M059J (cell line): ENCODE measurements at places on chromosomes 7 and 10.

- DNase-seq = peak; percentile 20
Measured at GRCh38 chr10:14502431-14502830, 171.7 kb upstream of the FRMD4A start.

DNA sequence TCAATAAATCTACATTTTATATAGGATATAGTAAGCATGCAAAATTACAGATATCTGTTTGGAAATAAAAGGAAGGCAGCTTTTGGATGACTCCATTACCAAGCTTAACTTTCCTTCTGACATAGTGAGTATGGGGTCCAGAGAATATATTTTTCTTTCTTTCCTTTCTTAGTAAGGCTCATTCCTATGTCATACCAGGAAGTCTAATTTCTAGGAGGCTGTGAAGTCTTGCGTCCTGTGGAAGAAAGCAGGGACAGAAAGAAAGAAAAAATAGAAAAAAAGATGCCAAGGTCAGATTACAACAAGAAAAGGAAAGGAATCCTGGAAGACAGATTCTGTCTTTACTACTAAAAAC lies 36.3 kb downstream of the AKR1C8 start:
- no peak for DNase-seq

DNA sequence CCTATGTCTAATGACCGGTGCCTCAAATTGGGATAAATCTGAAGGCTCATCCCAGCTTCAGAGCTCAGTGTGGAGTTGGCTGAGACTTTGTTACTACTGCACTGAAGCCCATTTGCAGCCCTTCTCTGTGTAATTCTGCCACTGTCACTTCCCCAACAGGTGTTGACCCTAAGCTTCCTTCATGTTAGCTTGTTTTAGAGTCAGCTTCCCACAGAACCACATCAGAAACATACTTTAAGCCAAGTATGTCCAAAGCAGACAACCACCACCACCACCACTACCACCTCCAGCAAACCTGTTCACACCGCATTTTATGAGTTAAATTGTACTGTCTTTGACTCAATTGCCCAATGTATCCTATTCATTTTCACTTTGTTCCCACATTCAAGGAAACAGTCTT lies 25.2 kb upstream of the GNAT3 start:
- DNase-seq = no peak

DNA sequence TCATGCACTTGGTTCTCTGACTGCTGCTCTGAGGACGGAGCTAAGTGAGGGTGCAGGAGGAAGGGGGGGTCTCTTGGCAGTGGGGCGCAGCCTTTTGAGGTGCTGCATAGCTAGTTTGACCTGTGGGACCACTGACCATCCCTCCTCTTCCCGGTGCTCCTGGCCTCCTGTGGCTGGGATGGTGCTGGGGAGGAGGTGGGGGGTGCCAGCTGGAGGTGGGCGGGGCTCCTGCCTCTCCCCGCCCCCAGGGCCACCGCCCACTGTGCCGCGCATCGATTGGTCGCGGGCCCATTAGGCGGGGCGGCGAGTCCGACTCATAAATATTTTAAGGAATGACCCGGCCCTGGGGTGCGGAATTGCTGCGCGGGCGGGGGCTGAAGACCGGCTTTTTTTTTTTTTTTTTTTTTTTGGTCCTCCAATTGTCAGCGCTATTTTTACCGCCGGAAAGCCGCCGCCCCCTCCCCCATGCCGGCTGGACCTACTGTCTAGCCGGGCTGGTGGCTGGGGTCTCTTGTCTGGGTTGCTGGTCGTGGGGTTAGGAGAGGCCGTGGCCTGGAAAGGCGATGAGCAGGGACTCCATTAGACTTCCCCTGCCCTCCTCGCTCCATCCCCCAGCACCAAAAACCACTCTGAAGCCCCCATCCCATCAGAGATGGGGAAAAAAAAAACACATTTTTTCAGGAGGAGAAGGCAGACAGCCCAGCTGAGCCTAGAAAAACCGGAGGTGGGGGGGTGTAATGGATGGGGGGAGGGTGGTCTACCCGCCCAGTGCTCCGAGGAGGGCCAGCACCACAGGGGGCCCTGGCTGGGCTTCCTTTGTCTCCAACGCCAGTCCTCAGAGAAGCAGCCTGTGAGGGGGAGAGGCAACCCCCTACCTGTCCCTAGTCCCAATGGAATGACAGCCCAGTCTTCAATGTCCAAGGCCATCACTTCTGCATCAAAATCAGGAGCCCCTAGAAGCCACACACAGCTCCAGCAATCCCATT lies 6.4 kb downstream of the SH2B2 start:
- DNase-seq = no peak

- no peak for DNase-seq
Measured at GRCh38 chr7:143463556-143463955, 14.1 kb upstream of the TAS2R41 start.
